ENCODE measurements at places on chromosomes 11 and 22.

DNA sequence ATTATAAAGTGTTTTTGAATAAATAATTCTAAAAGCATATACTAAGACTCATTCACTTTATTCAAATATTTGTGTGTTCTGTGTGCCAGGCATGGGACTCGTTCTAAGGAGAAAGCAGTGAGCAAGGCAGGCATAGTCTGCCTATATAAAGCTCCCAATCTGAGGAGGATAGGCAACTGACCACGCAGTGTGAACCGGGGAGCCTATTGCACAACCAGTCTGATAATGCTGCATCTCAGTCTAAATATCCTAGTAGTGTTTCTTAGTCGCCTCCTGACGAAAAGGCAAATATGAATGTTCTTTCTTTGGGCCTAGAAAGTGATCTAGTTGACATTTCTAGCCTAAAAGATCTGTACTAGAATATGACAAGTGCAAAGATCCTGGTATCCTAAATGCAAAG lies 98.3 kb downstream of the C11orf65 start:
- DNase-seq: no peak

GRCh38 chr22:44668190-44668885 lies 33.7 kb upstream of the PRR5 start:
- peak; percentile 65 for DNase-seq

- no peak for DNase-seq
Observed at GRCh38 chr11:118277312-118277711, 13.2 kb upstream of the MPZL2 start.

- DNase-seq: no peak
Observed at GRCh38 chr22:36819112-36819511, 2.3 kb upstream of the PVALB start.

DNA sequence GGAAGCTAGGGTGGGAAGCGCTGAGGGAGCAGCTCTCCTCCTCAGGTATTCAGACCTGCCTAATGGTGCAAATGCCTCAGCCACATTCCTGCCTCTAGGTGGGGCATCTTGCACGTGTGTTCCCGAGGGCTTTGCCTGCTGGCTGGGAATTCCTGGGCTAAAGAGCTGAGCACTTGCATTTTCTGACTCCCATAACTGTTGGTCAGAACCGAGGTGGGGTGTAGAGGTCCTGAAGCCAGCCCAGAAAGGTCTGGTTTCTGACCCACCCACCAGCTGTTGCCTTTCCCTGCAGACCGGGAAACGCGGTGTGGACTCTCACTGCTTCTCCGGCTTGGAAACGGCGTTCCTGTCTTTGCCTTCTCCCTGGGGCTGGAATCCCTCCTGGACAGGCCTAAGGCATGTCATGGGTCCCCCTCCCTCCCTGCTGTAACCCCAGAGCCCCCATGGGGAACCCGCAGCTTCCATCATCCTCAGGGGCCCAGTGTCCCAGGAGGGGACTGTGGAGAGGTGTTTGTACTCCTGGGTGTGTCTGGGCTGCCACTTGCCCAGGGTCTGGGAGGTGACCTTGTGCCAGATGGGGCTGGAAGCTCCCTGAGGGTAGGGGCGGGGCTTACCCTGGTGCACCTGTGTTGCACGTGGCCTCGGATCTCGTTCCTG lies 24.0 kb upstream of the SMIM38 start:
- DNase-seq: no peak

GRCh38 chr11:113167599-113167998 lies 146.8 kb upstream of the TTC12 start:
- DNase-seq: no peak

- no peak for DNase-seq
Observed at GRCh38 chr22:26546282-26546681, 34.0 kb upstream of the TFIP11 start.

Data from activated T-cell treated with anti-CD3 and anti-CD28 coated beads, Interleukin-2, amount 50 U/mL, for 24 hours (primary cell).